M059J (cell line): ENCODE measurements at places on chromosomes 5 and 9.
A peak's percentile ranks its signal among the peaks of the same experiment; 100 is the strongest.

GRCh38 chr5:108720391-108720790 is 27.3 kb upstream of the FER start:
- DNase-seq, result peak; percentile 22

DNA sequence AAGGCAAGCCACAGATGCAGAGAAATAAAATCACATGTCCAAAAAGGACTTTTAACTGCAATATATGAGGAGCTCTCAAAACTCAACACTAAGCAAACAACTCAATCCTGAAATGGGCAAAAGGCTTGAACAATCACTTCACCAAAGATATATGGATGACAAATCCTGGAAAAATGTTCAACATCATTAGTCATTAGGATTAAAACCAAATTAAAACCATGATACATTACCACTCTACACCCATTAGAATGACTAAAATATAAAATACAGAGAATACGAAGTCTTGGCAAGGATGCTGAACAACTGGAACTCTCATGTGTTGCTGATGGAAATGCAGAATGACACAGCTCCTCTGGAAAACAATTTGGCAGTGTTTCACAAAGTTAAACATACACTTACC is 277.4 kb downstream of the TLE1 start:
- DNase-seq, result peak; percentile 88

- no peak for DNase-seq
Observed at GRCh38 chr5:85951707-85952210, 666.0 kb upstream of the COX7C start.

GRCh38 chr9:33737811-33738606 is 57.4 kb upstream of the PRSS3 start:
- DNase-seq, result peak; percentile 60

DNA sequence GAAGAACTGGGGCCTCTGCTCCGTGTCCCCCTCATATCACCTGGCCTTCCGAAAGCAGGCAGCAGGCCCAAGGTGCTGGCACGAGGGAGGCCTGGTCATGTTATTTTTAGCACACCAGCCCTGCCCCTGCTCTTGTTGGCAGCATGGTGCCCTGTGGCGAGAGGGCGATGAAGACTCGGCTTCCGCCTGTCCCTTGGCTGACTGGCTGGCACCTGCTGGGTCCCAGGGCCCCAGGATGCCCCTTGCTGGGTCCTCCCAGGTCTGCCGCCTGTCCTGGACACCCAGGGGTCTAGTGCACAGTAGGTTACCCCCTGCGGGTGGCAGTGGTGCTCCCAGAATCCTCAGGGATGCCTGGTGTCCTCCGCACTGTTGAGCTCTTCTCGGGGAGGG is 77.0 kb downstream of the RXRA start:
- DNase-seq, result no peak

GRCh38 chr5:78545406-78545805 is 103.2 kb downstream of the LHFPL2 start:
- no peak for DNase-seq

- peak; percentile 24 for DNase-seq
Observed at GRCh38 chr5:17679597-17680203, 45.4 kb downstream of the TAF11L14 start.

GRCh38 chr5:93329756-93330155 is 251.3 kb downstream of the NR2F1-AS1 start:
- no peak for DNase-seq

GRCh38 chr5:74085782-74086181 is 459.8 kb downstream of the ARHGEF28 start:
- no peak for DNase-seq

- DNase-seq, result no peak
Observed at GRCh38 chr5:169088028-169088725, 212.8 kb downstream of the SLIT3 start.

DNA sequence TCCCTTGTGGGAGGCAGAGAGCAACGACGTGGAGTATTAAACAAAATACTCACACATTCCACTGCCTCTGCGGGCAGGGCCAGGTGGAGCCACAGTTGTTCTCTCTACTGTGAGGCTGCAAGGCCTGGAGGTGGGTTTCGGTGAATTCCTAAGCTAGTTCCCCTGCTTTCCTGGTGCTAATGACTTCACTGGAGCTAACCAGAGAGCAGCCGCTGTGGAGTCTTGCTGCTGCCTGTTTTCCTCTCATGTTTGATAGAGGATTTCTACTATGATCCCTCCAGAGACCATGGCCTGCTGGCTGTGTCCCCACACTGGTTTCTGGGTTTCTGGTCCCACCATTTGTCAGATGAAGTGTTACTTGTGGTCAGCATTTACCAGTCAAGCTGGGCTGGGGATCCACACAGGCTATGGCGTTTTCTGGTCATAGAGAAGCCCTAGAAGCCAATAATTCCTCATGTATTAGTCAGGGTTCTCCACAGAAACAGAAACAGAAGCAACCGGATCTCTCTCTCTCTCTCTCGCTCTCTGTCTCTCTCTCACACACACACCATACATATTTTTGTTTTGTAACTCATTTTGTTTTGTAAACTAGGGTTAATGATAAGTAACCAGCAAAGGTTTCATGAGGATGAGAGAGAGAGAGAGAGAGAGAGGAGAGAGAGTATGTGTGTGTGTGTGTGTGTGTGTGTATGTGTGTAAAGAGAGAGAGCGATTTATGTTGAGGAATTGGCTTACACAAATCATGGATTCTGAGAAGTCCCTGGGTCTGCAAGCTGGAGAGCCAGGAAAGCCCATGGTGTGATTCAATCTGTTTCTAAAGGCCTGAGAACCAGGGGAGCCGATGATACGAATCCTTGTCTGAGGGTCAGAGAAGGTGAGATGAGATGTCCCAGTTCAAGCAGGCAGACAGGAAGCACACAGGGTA is 403.0 kb downstream of the GADD45G start:
- peak; percentile 88 for DNase-seq

GRCh38 chr9:98570663-98571440 is 137.9 kb downstream of the GABBR2 start:
- DNase-seq, result peak; percentile 12

DNA sequence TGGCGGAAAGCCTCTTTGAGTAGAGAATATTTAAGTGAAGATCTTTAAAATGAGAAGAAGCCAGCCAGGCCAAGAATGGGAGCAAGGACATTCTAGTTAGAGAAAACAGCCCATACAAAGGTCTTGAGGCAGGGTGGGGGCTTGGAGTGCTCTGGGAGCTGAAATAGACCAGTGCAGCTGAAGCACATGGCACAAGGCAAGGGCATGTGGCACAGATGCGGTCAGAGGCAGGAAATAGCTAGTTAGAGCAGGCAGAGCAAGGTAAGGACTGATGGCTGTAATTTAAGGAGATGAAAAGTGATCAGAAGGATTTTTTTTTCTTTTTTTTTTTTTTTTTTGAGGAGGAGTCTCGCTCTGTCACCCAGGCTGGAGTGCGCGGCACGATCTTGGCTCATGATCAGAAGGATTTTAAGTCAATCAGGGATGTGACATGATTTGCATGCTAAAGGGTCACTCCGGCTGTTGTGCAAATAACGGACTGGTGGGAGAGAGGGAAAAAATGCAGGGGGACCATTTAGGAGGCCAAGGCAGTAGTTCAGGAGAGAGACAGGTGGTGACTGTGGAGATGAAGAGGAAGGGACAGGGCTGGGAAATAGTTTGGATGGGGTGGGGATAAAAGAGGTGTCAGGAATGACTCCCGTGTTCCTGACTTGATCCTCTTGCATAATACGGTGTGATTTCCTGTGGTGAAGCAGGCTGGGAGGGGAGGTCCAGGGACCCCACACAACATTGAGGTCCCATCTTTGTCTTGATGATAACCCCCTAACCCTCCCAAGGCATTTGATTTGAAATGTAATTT is 207.6 kb downstream of the HSPA4 start:
- DNase-seq, result no peak

DNA sequence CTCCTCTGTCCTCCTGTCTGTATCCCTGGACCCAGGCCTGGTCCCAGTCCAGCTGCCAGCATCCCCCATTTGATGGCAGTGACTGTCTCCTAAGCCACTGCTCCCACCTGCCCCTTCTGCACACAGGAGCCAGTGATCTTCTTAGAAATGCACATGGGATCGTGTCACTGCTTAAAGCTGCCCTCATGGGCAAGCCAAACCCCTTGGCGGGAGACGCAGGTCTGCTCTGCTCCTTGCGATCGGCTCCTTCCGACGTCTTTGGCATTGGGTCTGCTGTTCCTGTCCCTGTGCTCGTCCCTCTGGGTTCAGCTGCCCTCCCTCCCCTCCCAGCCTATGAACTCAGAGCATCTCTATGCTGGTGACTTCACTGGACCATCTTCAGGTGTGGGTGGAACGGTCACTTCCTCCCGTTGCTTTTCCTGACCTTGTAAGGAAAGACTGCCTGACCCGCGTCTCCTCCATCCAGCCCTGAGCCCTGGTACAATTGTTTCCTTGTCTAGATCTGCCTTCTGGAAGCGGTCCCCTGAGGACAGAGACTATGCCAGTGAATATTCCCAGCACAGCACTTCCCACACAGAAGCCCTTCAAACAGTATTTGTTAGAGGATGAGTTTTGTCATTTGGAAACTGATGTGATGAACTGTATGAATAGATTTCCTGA is 116.5 kb downstream of the ZNF354C start:
- DNase-seq, result no peak

- DNase-seq, result no peak
Observed at GRCh38 chr5:168057905-168058304, 233.5 kb upstream of the WWC1 start.
